ENCODE measurements at places on chromosomes 7 and 10. TPM values are rescaled to one million over a fixed set of nuclear protein-coding genes. Genes with fewer than 3 reads are reported as not detected.

- DNase-seq = no peak
Measured at GRCh38 chr10:100043796-100044195, 34.0 kb upstream of the DNMBP start.

The LOXL4 gene
- polyA plus RNA-seq = 0.33 TPM

The NODAL gene
- not detected for polyA plus RNA-seq

The PTPN20 gene
- 0.12 TPM for polyA plus RNA-seq

GRCh38 chr7:70193514-70193913, 595.2 kb downstream of the AUTS2 start:
- DNase-seq = no peak

- DNase-seq = no peak
Measured at GRCh38 chr7:157564517-157565177, 227.8 kb downstream of the DNAJB6 start.

DNA sequence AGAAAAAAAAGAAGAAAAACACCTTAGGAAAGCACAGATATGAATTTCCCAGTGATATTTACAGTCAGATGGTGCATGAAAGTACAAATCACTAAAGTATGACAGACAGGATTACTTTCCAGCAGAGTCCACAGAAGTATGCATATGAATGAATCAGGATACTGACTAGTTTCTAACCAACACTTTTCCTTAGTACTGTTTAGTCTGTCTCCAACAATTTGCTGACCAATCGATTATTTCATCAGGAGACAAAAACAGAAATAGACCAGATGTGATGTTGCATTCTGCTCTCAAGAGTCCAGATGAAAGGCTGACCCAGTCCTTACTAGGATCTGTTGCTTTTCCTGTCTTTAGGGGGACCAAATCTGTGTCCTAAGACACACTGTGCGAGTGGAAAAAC, 14.6 kb downstream of the SLC35B4 start:
- DNase-seq = no peak

DNA sequence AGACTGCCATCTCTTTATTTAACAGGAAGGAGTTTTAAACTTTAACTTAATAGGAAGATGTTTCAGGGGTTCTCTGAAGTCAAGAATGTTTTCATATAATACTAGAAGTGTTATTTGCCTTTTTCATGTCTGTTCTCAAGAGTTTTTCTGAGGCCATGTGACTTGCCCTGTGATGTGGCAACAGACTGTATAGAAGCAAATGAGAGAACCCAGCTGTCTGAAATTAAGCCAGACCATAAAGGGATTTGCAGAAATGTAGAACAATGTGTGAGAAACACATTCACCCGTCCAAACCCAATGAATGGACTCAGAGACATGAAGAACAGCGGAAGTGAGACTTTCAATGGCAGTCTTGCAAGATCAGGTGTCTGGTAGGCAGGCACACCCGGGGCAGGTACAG, 23.8 kb downstream of the MAPK8 start:
- DNase-seq = no peak

The NRAP gene
- polyA plus RNA-seq = not detected

The GAD2 gene
- polyA plus RNA-seq = not detected

DNA sequence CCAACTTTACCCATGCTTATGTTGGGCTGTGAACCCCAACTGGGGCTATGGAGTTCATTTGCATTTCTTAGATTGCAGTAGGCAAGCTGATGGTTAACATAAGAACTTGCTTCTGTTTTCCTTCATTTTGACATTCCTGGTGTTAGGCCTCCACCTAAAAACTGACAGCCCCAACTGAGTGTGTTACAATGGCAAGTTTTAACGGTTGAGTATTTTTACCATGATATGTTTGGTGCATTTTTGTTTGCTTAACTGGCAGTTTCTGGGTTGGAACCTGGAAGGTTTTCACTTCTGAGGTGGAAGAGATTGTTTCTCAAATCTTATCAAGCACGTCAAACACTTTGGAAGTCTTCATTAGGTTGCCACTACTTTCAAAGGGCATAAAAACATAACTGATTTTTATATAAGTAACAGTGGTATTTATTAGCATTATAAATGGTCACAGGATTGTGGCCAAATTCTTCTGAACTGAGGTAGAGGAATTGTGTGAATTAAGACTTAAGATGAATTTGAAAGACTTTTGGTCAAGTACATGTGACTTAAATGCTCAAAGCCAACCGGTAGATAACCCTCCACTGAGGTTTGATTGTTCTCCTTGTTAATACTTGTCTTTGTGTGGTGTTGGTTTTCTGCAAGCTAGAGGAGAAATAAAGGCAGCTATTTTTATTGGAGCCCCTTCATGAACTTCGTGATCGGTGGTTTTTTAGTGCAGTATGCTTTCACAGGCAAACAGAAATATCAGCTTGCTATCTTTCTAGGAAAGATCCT, 2.8 kb downstream of the BMI1 start:
- DNase-seq = no peak

DNA sequence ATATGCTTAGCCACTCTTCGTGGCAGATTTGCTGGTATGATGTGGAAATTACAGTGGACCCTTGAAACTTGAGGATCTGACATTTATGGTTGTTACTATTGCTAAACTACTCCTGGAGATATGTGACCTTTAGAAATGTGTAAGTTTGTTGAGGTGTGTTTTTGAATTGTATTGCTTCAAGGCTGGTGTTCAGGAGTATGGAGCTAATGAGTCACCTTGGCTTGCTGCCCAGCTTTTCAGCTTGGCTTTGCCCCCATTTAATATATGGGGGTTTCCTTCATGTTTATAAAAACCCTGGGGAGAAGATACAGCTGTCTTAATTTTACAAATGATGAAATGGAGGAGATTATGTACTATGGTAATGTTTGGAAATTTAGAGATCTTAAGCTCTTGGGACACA, 11.6 kb downstream of the HBP1 start:
- DNase-seq = no peak

DNA sequence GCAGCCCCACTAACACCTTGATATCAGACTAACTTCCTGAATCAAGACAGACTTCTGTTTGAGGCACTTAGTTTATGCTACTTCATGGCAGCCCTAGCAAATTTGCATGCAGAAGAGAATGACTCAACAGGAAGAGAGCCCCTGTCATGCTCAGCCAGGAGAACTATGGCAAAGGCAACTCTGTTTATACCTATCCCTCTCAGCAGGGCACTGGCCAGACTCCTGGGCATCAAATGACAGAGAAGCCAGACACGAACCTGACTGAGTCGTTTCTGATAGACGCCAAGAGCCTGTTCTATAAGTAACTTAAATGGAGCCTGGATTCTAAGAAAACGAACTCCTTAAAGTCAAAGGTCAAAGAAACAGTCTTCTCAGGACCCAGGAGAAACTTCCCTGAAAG, 50.9 kb upstream of the UNC5B start:
- DNase-seq = no peak

GRCh38 chr7:75715864-75716263, 22.9 kb downstream of the HIP1 start:
- DNase-seq = no peak

The CH25H gene
- polyA plus RNA-seq = not detected

The SLC35G1 gene
- polyA plus RNA-seq = 6.8 TPM

DNA sequence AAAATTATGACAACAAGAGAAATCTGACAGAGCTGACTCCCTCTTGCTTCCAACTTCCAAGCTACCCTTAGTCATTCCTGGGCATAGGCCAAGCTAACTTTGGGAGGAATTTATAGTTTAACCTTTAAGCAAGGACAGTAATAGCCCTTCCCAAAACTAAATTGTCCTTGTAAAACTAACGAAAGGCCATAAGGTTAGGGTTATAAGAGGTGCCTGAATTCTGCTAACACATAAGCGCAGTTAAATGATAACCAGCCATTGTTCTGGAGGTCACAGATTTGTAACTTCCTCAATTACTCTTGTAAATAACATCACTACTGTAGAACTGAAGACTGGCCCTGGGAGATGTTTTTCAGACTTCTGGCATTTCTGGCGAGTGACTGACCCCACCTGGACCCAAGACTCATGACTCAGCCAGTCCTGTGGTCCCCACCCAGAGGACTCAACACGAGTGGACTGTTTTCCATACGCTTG, 481.2 kb downstream of the KCNMA1 start:
- DNase-seq = no peak

DNA sequence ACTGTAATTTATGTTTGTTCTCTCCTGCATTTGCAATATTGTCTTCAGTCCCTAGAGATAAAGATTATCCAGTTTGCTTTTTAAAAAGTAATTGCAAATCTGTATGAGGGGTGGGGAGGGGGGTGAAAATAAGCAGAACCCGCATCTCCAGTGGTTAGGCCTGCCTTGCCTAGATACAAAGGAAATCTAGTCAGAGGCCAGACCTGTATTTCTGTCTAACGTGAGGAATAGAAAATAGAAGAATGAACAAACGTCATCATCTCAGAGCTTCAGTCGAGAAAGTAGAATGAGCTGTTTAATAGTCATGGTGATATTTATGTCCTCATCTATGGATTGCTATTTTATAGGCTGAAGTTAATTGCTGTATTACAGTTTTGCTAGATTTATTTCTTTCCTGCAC, 284.2 kb downstream of the BICC1 start:
- DNase-seq = no peak

The EVX1 gene
- polyA plus RNA-seq = not detected

- DNase-seq = no peak
Measured at GRCh38 chr10:24862589-24862988, 89.8 kb downstream of the PRTFDC1 start.

GRCh38 chr7:25326501-25327156, 98.3 kb upstream of the NPVF start:
- DNase-seq = no peak

- no peak for DNase-seq
Measured at GRCh38 chr10:131930586-131931330, 29.9 kb downstream of the PPP2R2D start.

DNA sequence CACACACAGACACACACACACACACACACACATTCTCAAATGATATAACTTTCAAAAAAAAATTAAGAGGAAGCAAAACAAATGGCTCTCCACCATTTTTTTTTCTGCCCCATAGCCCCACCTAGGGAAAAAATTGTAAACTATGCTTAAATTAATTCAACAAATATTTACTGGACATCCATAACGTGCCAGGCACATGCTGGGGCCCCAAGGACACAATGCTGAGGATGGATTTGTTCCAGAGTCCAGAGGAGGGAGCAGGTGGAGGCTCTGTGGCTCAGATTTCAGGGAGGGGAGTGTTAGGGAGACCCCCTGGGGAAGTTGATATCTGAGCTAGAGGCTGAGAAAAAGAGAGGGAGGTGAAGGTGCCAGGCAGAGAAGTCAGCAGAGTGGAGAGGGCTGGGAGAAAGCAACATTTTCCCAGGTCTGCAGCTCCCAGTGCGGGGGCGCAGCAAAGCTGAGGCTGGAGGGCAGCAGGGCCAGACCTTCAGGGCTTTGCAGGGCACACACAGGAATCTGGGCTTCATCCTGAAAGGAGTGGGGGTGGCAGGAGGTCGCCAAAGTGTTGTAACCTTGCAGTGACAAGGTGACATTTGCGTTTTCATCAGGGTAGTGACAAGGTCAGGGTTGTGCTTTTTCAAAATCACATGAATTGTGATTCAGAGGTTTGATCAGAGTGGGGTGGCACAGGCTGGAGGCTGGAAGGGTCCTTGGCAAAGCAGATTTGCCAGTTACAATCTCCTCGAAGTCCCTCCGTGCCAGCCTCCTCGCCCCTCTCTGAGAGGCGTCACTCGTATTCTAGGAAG, 261.6 kb downstream of the WDR11 start:
- no peak for DNase-seq

The CYP2C19 gene
- polyA plus RNA-seq = not detected

DNA sequence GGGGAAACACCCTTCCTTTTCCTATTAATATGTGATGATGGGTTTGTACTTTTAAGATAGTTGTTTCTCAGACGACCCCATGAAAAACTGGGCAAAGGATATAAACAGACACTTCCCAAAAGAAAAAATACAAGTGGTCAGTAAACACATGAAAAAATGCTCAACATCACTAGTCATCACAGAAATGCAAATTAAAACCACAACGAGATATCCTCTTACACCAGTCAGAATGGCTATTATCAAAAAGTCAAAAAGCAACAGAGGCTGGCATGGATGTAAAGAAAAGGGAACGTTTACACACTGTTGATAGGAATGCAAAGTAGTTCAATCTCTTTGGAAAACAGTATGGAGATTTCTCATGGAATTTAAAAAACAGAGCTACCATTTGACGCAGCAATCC, 111.4 kb upstream of the ZEB1 start:
- no peak for DNase-seq

DNA sequence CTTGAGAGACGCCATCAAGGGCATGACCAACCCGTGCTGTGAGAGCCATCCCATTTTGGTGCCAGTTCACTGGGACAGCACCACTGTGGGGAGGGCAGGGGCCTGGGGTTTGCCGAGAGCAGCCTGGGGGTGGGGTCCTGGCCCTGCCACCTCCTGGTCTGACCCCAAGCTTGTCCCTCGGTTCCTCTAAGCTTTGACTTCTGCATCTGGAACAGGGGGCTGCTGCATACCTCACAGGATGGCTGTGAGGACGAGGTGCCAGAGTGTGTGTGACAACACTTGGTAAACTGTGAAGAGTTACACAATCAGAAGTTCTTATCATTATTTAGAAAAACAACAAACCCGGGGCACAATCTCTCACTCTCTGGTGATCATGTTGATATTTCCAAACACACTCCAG, 89.9 kb downstream of the CRTAC1 start:
- DNase-seq = no peak

The FAM180A gene
- polyA plus RNA-seq = not detected

The OPN1SW gene
- polyA plus RNA-seq = 0.14 TPM

GRCh38 chr7:152127229-152127628, 101.8 kb downstream of the GALNT11 start:
- DNase-seq = no peak

DNA sequence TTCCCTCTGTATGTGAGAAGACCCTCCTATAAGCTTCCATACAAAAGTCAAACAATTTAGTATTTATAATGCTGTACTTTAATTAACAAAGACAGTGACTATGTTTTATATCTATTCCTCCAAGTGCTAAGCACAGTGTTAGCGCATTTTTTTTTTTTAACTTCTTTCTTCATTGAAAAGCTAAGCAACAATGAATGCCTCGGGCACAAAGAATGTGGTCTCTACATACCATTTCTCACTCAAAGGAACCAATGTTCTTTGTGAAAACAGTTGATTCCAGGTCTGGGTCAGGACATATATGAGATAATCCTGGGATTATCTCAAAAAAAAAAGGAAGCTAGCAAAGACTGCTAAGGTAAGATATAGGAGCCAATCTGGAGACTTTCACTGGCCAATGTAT, 26.2 kb upstream of the REEP3 start:
- DNase-seq = no peak

The ATRNL1 gene
- 0.31 TPM for polyA plus RNA-seq

Measured in GM12878 (cell line).